ENCODE measurements at places on chromosomes 3 and 15.

DNA sequence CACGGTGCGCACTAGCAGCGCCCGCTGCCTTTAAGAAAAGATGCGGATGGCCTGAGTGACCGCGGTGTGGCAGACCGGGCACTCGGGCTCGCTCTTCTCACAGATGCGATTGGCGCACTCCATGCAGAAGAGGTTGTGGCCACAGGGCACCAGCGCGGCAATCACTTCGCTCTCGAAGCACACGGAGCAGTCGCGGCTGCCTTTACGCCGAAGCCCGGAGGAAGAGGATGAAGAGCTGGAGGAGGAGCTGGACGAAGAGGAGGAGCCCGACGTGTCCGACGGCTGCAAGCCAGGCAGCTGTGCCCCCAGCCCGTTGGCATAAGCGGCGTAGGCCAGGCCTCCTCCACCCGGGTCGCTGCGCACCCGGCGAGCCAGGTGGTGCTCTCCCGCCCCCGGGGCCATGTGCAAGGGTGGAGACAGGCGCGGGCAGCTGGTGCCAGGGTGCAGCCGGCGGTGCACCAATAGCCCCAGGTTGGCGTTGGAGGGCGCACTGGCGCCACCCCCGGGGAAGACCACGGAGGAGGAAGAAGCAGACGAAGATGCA lies 2.6 kb downstream of the MEX3B start:
- H3K4me1 ChIP-seq = peaks cover 3% of the 10 kb centered on the region
- peaks cover 2% of the 10 kb centered on the region for H3K36me3 ChIP-seq
- DNase-seq = no peak
- peaks cover 13% of the 10 kb centered on the region for H3K27me3 ChIP-seq

- H3K36me3 ChIP-seq = peaks cover 3% of the 10 kb centered on the region
- H3K27ac ChIP-seq = peak overlapping the region; percentile 4
- DNase-seq = no peak
- no peaks in the 10 kb centered on the region for H3K27me3 ChIP-seq
Measured at GRCh38 chr3:143302638-143303171, 183.1 kb downstream of the CHST2 start.

- no peak overlapping the region for H3K4me3 ChIP-seq
- peaks cover 4% of the 10 kb centered on the region for H3K36me3 ChIP-seq
- no peak for DNase-seq
- H3K27ac ChIP-seq = no peak overlapping the region
Measured at GRCh38 chr3:35184775-35185174, 454.6 kb upstream of the ARPP21 start.

- H3K27ac ChIP-seq = no peak overlapping the region
- no peak overlapping the region for H3K4me3 ChIP-seq
Measured at GRCh38 chr3:18208091-18208490, 217.0 kb downstream of the SATB1 start.

DNA sequence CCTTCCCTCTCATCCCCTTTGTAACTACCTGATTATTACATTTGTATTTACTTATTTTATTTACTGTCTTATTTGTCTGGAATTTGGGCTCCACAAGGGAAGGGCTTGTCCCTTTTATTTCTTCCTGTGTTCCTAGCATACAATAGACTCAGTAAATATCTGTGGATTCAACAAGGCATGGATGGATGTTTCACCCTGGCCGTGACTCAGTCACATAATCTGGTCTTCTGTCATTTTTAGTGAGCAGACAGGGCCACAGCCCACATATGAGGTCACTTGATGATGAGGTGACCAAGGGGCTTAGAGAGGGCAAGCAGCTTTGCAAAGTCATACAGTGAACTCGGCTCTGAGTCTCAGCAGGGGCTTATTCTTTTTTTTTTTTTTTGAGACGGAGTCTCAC lies 7.8 kb upstream of the DAG1 start:
- H3K4me3 ChIP-seq = no peak overlapping the region
- no peaks in the 10 kb centered on the region for H3K4me1 ChIP-seq
- no peak for DNase-seq
- H3K27me3 ChIP-seq = no peaks in the 10 kb centered on the region
- no peak overlapping the region for H3K27ac ChIP-seq

DNA sequence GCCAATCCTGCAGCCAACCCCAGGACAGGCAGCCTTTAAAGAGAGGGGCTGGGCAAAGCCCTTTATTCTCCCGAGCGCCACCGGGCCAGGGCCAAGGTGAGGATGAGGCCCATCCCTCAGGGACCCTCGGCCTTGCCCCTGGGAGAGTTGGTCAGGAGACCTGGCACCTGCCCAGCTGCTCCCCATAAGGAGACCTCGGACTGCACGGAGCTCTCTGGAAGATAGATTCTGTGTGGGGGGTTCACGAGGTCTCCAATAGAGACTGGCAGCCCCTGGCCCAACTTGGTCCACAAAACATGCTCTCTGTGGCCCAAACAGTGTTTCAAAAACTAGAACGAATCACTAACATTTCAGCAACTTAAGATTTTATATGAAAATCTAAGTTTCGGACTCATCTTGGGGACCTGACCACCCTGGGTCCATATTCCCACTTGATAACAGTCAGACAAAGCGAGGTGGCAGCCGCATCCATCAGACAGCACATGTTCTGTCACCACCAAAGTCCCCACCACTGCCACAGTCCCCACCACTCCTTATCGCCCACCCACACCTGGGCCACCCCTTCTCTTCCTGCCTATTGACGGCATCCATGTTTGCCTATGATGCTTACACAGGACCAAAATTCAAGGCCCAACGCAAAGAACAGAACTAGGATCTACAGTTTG lies 114.4 kb upstream of the RPL32 start:
- DNase-seq = no peak
- peak overlapping the region; percentile 87 for H3K27ac ChIP-seq
- H3K27me3 ChIP-seq = no peaks in the 10 kb centered on the region
- H3K36me3 ChIP-seq = peaks cover 5% of the 10 kb centered on the region
- peak overlapping the region; percentile 68 for H3K4me3 ChIP-seq

DNA sequence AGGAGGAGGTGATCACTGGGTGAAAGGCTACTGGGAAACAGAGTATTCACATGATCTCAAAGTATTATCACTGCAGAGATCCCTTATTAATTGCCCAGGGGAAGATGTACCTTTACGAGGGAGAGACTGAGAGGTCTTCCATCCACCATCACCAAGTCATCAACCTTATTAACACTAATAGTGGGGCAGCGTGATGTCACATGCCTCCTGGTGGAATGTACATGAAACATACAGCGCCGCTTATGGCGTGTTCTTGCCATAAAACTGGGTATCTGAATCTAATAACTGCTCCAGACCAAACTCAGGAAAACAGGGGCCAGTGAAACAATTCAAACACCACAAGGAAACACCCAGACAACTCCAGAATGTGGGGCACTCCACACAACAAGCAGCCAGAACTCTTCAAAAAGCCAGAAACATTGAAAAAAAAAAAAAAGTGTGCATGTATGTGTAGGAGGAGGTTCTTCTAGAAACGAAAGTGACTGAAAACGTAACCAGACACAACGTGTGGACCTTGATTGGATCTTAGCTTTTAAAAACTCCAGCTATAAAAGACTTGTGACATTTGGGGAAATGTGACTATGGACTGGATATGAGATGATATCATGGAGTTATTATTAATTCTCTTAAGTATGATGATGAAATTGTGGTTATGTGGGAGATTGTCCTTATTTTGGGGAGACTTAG lies 4.6 kb downstream of the STIMATE start:
- peak; percentile 10 for DNase-seq
- H3K27me3 ChIP-seq = no peaks in the 10 kb centered on the region
- H3K4me3 ChIP-seq = peak overlapping the region; percentile 78
- H3K4me1 ChIP-seq = peaks cover 51% of the 10 kb centered on the region
- peak overlapping the region; percentile 91 for H3K27ac ChIP-seq

- DNase-seq = peak; percentile 53
- peaks cover 17% of the 10 kb centered on the region for H3K27me3 ChIP-seq
- no peaks in the 10 kb centered on the region for H3K36me3 ChIP-seq
- H3K4me1 ChIP-seq = peaks cover 22% of the 10 kb centered on the region
- peak overlapping the region; percentile 65 for H3K27ac ChIP-seq
Measured at GRCh38 chr3:71724584-71725270, 475 bp downstream of the EIF4E3 start.

- no peaks in the 10 kb centered on the region for H3K36me3 ChIP-seq
- H3K4me1 ChIP-seq = peaks cover 2% of the 10 kb centered on the region
- H3K4me3 ChIP-seq = no peak overlapping the region
- H3K27ac ChIP-seq = no peak overlapping the region
- no peak for DNase-seq
Measured at GRCh38 chr3:39978308-39978707, 168.9 kb downstream of the MYRIP start.

DNA sequence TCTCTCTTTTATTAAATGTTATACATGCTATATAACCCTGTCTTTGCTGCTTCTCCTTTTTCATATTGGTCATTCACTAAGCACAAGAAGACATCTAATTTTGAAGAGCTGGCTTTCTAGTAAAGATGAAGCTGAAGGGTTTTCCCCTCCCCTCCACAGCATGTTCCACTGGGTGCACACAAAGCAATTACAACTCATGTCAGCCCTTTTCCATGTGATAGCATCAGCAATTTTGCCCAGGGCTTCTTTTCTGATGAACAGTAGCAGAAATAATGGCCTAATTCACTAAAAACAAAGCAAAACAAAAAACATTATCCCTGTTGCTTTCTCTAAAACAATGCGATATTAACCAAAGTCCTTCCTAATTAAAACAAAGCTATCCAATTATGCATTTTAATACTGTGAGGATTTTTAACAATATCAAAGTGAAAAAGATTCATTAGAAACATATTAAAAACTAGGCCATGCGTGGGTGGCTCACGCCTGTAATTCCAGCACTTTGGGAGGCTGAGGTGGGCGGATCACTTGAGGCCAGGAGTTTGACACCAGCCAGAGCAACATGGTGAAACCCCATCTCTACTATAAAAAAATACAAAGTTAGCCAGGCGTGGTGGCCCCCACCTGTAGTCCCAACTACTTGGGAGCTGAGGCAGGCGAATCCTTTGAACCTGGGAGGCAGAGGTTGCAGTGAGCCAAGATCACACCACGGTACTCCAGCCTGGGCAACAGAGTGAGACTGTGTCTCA lies 12.2 kb upstream of the PIK3R4 start:
- no peak overlapping the region for H3K27ac ChIP-seq
- no peaks in the 10 kb centered on the region for H3K4me1 ChIP-seq
- no peaks in the 10 kb centered on the region for H3K36me3 ChIP-seq
- H3K27me3 ChIP-seq = peaks cover 9% of the 10 kb centered on the region
- no peak overlapping the region for H3K4me3 ChIP-seq

DNA sequence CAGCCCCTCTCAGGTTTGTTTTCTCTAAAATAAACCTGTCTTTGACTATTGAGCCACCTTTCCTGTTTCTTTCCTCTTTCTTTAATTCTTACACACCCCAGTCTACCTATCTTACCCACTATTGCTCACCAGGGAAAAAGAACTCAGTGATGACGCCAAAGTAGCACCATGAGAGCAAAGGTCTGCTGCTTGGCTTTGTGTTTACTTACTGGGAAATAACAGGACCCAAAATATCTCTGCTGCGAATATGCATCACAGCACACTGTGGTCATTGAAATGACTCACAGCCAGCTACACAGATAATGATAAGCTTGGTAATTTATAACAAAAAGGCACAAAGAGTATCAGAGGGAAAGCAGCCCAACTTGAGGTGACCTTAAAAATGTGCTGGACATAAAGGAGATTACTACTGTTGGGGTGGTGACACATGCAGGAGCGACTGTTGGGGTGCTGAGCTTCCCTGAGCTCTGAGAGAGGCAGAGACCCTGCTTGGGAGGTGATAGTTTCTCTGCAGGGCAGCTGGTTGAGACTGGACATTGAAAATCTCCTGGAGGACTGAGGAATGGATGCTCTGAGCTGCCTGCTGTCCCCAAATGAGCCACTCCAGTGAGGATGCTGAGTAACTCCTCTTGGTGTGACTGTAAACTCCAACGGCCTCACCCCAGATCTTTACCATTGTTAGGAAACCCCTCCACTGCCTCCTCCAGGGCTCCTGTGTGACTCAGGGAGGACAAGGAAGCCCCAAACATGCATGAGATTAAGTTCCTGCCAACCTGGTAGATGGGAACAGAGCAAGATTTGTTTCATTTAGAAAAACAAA lies 14.5 kb downstream of the EFCAB12 start:
- H3K27me3 ChIP-seq = no peaks in the 10 kb centered on the region
- H3K4me3 ChIP-seq = no peak overlapping the region
- no peak for DNase-seq

DNA sequence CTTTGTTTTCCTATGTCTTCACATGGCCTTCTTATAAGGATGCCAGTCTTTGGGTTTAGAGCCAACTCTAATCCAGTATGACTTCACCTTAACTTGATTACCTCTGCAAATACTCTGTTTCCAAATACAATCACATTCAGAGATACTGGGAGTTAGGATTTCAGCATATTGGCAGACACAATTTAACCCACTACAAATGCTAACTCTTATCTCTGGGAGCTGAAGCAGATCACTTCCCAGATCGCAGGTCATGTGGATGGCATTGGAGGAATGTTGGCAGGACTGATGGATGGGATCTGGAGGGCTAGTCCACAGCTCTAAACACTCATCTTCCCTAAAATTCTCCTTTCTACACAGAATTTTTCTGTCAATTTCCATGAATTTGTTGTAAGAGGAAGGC lies 46.2 kb upstream of the ADGRG7 start:
- no peaks in the 10 kb centered on the region for H3K4me1 ChIP-seq
- no peak overlapping the region for H3K27ac ChIP-seq
- H3K36me3 ChIP-seq = no peaks in the 10 kb centered on the region
- H3K4me3 ChIP-seq = no peak overlapping the region
- no peaks in the 10 kb centered on the region for H3K27me3 ChIP-seq
- no peak for DNase-seq

DNA sequence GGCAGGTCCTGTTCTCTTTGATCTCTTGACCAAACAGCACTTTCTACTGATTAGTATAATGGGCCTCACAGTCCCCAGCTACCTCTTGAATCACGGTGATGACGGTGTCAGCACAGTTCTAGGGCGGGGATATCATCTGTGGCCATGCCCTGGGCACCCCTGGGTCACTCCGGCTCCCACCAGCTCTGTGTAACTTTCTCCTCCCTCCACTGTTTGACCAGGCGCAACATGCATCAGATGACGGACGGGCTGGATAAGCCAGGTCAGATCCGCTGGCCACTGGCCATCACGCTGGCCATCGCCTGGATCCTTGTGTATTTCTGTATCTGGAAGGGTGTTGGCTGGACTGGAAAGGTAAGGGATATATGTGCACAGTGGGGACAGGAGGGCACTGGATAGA lies 29.6 kb downstream of the SLC6A1 start:
- no peaks in the 10 kb centered on the region for H3K36me3 ChIP-seq
- no peak for DNase-seq
- H3K4me1 ChIP-seq = no peaks in the 10 kb centered on the region
- H3K4me3 ChIP-seq = no peak overlapping the region
- peaks cover 23% of the 10 kb centered on the region for H3K27me3 ChIP-seq
- H3K27ac ChIP-seq = no peak overlapping the region

DNA sequence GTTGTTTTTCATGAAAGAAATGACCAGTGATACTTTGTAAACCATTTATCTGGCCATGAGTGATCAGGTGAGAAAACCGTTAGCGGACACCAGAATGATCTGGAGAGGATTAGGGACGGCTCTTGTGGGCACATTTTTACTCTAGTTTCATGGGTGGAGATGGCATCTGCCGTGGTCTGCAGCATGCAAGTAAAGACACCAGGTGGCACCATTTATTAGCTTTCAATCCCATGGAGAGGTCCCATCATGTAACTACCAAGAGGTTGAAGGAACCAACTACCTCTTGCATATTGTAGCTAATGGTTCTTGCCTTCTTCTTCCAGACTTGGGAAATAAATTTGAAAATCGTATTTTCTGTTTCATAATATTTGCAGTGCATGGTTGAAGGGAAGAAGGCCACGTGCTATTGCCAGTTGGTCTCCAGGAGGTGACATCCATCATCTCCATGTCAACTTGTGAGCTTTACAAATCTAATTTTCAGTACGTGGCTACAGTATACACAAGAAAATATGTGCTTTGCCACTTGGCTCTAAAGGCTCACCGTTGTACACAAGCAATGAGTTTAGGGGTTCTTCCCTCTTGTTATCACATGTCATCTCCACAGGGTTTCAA lies 1.5 kb upstream of the MAPKBP1 start:
- DNase-seq = peak; percentile 46
- peaks cover 30% of the 10 kb centered on the region for H3K4me1 ChIP-seq
- H3K4me3 ChIP-seq = peak overlapping the region; percentile 8
- H3K36me3 ChIP-seq = no peaks in the 10 kb centered on the region
